ENCODE measurements at places on chromosomes 13 and 19. TPM values are rescaled to one million over a fixed set of nuclear protein-coding genes. Genes with fewer than 3 reads are reported as not detected.

ZNF264 gene
- total RNA-seq, result 21.1 TPM

DNA sequence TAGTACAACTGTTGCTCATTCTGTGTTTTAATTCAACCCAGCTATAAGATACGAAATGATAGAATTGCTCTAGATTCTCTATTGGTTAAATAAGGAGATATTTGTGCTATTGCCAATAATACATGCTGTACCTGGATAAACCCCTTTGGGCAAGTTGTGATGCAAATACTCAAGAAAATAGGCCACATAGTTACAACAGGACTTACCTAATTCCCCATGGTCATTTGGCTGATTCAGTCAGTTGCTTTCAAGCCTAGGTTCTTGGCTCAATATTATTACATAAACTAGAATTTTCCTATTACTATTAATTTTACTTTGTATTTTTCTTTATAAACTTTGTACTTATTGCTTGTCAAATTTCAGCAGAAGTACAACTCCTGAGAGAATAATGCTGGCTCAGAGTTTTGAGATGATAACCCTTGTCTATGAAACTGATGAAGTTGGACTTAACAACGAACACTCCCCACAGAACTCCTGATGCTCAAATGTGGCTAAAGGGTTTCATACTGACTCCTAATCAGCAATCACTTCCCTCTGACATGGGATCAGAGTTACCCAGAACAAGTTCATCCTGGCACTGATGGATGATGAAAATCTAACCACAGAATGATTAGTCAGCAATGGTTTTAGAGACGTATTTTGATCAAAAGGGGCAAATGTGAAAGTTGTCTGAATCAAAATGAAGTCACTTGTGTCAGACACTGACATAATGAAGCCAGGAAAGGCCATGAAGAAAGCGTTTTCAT is 221.1 kb downstream of the ITGBL1 start:
- DNase-seq, result no peak

MYO16 gene
- not detected for total RNA-seq

DNA sequence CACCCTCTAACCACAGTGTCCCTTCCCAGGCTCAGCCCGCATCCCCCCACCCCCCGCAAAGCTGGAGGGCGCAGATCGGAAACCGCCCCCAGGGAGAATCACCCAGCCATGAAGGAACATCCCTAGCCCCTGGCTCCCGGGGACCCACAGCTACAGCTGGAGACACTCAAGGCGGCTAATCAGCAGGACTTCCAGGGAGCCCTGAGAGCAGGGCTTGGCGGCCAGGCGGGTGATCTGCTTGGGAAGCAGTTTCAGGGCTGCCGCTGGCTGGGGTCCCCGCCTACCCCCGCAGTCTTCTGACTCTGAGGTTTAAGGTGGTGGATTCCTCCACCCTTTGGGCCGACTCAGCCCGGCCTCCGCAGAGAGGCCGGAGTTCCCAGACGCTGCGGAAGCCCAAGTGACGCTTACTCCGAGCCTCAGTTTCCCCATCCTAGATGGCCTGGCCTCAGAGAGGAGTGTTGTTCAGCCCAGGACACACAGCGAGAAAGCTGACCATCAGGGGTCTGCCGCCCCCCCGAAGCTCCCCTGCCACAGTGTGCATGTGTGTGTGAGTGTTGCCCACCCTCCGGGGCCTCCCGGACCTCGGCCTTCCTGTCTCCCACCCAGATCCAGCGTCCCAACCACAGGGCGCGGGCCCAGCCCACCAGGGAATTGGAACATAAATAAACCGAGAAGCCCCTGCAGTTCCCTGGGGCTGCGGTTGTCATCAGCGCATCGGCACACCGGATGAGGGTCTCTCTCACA is 9.8 kb downstream of the FUT6 start:
- DNase-seq, result no peak

GRCh38 chr13:79786176-79786575 is 305.2 kb downstream of the NDFIP2 start:
- no peak for DNase-seq

- DNase-seq, result no peak
Measured at GRCh38 chr13:45196622-45197021, 4.2 kb downstream of the KCTD4 start.

GRCh38 chr13:44498502-44498901 is 77.6 kb downstream of the TSC22D1 start:
- no peak for DNase-seq

DNA sequence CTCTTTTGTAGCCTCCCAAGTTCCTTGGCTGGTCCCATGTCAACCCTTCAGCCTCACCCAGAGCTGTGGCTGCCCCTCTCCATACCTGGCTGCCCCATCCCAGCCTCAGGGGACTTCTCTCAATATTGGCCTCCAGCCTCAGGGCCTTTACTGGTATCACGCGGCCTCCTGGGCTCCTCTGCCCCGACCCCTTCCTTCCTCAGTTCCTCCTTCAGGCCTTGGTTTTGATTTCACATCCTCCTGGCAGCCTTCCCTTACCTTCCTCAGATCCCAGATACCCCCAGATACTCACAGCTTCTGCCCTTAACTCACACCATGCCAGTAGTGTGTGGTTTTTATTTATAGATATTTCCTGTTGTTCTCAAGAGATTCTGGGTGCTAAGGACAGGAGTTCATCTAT is 12.8 kb upstream of the SCN1B start:
- no peak for DNase-seq

DNA sequence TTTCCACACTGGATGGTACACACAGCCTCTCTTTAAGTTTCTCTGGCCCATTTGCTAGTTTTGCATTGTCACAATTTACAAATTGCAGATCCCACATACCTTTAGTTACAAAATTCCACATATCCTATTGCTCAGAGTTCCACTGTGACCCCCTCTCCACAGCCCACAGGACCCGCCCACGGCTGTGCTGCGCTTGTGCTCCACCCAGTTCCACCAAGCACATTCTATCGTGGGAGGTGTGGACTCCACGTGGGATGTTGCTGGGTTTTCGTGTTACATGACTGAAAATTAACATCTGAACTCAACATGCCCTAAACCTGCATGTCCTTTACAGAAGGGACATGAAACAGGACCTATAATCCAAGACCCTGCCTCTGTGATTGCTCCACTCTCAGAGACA is 423.0 kb downstream of the IRS2 start:
- DNase-seq, result no peak

GRCh38 chr19:55321466-55322137 is 3.5 kb downstream of the TMEM150B start:
- no peak for DNase-seq

DNA sequence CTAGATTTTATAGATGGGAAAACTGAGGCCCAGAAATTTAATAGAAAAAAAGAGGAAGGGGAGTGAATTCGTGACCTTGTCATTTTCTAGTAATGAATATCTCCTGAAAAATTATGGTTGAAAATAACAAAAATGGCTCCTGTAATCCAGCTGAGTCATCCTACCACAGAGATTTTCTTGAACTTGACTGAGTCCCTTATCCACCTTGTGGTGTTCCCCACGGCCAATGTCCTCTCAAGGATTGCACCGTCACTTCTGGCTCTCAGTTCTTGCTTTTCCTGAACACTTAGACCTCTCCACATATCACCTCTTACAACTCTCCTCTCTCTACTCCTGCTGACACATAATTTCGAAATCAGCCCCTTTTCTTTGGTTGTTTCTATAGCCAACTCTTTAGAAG is 1.2 kb upstream of the KATNAL1 start:
- peak; percentile 17 for DNase-seq

GRCh38 chr13:41639955-41640780 is 182.8 kb downstream of the RGCC start:
- no peak for DNase-seq

IL17D gene
- 0.21 TPM for total RNA-seq

APOC1 gene
- 2.8 TPM for total RNA-seq

SIGLEC9 gene
- total RNA-seq, result 0.49 TPM

- peak; percentile 50 for DNase-seq
Measured at GRCh38 chr13:36848199-36848982, 29.4 kb downstream of the RFXAP start.

- no peak for DNase-seq
Measured at GRCh38 chr13:93338906-93339305, 112.3 kb downstream of the GPC6 start.

MAMSTR gene
- 0.69 TPM for total RNA-seq

DNA sequence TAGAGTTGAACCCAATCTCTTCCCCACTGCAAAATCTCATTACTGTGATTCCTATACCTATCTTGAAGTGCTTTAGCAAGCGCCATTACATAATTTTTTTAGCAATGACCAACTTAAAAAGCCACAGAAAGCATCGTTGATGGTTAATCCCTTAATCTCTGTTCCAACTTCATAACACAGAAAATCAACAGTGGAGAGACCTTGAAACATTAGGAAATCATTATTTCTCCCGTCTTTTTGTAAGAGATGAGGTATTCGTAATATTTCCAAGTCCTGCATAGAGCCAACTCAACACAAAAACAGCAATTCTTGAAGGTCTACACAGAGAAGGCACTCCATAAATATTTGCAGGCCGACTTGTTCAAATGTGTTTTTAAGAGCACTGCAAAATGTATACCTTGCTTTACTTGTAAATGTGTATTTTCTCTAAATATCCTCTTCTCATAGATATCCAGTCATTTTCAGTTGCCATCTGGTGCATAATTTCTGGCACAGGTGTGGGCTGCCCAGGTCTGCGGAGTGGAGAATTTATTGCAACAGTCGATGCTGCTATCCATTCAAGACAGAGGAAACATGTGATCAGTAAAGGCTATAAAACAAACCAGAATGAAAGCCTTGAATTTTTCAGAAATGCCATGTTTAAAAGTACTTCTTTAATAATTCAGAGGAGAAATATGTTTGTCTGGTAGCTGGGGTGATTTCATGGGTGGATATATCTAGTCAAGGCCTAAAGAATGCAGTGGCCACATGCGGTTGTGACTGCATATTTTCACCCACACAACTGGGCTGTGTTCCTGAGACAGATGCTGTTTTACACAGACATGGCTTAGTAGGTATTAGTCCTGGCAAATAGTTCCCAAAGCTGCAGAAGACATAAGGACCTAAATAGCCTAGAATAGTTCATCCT is 234.3 kb upstream of the STARD13 start:
- DNase-seq, result no peak

DNA sequence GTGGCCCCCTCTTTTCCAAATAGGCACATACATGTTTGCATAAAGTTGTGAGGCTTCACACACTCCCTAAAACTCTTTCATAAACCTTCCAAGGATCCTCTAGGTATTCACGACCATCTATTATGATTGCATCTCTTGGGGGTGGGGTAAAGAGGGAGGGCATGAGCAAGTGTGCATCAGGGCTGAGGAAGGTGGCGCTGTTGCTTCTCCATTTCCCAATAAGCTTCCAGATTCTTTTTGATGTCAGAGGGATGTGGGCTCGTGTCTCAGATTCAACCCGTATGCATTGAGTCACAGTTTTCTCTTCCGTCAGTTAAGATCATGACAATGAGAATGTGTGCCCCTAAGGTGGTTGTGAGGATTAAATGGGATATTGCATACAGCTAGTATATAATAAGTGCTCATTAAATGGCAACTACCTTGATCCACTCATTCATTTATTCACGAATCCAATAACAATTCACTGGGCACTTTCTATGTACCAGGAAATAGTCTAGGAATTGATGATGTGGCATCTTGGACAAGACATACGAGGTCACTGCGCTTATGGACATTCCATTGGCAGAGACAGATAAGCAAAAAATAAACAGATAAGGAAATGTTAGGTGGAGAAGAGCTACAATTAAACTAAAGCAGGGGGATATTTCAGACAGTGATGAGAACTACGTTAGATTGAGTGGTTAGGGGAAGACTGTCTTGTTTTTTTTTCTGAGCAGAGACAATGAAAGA is 10.3 kb downstream of the CYP2B6 start:
- no peak for DNase-seq

Measured in activated CD4-positive, alpha-beta T cell treated with anti-CD3 and anti-CD28 coated beads for 36 hours (primary cell).